ENCODE measurements at places on chromosomes 2 and 18.

- DNase-seq: no peak
Observed at GRCh38 chr18:40576507-40577115, 1378.4 kb upstream of the PIK3C3 start.

GRCh38 chr2:8028436-8028835 lies 653.4 kb upstream of the ID2 start:
- DNase-seq: no peak

- DNase-seq: no peak
Observed at GRCh38 chr2:85470850-85471800, 52.6 kb downstream of the SH2D6 start.

GRCh38 chr2:46686811-46687210 lies 207.4 kb downstream of the TMEM247 start:
- DNase-seq: no peak

DNA sequence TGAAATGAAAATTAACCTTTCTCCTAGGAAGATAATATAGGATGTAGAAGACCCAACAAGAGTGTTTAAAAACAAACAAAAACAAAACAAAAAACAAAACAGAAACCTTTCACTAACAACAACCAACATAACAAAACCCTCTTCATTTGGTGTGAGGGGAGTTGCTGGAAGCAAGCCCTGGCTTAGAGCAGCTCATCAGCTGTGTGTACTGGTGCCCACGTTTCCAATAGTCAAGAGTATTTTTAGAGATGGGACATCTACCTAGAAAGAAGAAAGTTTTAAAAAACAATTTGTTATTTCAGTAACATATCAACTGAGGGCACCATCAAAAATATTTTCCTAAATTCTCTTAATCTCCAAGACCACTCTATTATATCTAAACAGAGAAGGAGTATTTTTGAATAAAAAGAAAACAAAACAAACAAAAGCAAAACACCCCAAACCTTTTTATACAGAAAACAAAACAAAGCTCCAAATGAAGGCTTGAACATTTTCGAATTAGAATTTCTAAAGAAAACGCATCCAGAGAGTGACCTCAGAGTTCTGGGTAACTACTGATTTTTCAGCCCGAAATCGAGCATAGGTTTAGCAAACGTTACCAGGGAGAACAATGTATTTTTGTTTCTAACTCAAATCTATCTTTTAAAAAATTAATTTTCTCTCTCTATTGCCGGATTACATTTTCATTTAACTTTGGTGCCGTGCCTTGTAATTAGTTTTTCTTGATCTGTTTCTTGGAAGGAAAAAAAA lies 134.6 kb downstream of the INSIG2 start:
- DNase-seq: no peak

DNA sequence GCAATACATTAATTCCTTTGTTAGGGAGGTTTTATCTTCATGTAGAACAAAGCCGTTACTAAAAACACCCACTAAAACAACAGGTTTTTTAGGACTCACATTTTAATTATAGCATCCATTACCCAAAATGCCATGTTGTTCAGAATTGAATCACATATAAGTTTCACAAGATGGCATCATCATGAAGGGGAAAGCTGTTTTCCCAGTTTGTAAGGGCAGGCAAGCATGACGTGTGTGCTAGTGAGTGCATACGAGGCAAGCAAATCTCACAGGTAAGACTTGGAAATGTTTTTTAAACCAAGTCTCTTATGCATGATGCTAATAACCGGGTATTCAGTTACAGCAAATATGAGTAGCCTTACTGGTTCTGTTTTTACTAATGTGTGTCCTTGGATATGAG lies 111.8 kb upstream of the NFATC1 start:
- DNase-seq: no peak

DNA sequence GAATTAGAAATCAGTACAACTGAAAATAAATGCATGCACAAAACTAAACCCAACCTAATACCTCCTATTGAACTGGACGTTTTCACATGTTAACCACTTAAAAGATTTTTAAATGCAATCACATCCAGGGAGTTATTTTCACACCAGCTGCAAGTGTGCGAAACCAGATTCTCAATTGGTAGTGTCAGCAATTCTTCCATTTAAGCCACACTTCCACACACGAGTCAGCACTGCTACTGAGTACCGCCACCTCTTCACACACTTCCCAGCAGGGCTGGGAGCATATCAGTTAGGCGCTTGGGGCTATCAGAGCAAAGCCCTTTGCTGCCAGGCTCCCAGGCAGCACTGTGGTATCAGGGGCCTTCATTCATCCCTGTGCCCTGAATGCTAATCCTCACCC lies 14.2 kb downstream of the ERCC3 start:
- DNase-seq: no peak

- no peak for DNase-seq
Observed at GRCh38 chr18:4284528-4284927, 170.6 kb downstream of the DLGAP1 start.
